ENCODE measurements at places on chromosomes 2 and 18.

- DNase-seq = no peak
Observed at GRCh38 chr2:149389506-149390167, 59.2 kb downstream of the LYPD6 start.

DNA sequence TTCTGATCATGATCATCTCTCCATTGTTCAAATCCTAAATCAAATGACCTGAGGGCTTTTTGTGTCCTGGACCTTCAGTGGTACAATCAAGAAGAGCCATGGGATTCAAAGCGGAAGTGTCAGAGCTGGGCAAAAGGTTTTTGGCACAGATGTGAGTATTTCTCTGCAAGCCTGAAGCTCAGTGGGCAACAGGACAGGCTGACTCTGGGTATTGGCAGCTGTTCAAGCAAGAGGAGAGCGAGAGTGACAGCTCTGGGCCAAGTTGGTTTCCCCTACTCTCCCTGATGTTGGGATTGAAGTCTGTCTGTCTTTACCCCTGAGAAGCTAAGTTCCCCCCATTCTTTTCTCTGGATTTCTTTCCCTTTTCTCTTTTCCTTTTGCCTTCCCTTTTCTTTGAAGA, 33.3 kb downstream of the DSEL start:
- DNase-seq = no peak

DNA sequence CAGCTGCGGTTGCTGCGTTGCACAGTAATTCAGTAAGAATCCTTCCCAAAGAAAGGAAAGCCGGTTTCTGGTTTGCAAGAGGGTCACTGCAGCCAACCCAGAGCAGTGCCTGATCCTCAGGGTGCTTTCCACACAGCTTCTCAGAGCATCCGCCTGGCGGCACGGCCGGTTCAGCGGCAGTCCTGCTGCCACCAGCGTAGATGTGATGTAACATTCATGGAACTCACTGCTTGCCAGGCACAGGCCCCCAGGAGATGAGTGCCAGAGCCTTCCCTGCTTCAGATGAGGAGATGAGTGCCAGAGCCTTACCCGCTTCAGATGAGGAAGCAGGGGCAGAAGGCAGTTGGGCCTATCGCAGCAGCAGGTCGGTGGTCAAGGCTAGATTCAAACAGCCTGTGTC, 230.2 kb downstream of the GBX2 start:
- DNase-seq = no peak

DNA sequence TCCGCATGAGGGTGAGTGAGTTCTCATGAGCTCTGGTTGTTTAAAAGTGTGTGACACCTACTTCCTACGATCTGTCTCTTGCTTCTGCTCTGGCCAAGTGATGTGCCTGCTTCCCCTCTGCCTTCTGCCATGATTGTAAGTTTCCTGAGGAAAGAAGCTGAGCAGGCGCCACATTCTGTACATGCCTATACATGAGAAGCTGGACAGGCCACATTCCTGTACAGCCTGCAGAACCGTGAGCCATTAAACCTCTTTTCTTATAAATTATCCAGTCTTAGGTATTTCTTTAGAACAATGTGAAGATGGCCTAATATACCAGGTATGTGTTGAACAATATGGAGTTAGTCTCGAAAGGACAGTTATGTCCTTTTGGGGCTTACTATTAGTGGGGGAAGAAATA, 281.0 kb downstream of the ALK start:
- DNase-seq = no peak

GRCh38 chr2:10284108-10284870, 18.4 kb upstream of the HPCAL1 start:
- no peak for DNase-seq

- DNase-seq = no peak
Observed at GRCh38 chr2:184879671-184880070, 281.3 kb downstream of the ZNF804A start.

DNA sequence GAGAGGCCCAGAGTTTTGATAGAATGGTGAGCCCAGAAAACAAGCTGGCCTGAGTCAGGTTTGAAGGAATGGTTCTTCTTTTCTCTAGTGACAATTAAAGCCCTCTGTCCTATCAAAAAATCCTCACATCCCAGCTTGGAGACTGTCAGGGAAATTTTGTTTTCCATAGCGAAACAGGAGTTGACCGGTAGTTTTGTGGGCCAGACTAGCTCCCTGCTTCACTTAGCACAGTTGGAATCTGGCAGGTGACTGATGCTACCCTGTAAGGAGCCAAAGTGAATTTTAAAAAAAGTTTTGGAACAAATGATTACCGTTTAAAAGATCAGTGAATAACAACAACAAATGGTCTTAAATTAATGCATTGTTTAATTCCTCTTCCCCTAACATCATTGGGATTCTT, 6.7 kb downstream of the NAB1 start:
- no peak for DNase-seq

DNA sequence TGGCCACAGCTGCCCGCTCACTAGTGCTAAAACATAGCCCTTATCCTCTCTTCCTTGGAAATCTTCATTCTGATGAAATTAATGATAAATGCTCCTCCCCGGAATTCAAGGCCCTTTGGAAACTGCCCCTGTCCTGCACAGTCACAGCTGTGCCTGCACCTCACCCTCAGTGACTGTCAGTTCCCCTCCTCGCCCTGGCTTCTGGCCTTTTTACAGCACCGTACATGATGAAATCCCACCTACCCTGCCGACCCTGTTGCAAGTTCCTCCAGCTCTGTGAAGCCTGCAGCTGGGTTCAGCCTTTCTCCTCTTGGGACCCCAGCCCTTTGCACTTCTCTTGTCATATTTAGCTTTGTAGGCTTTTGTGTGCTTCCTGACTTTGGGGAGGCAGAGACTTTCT, 48.4 kb downstream of the DCDC2C start:
- DNase-seq = no peak

- DNase-seq = no peak
Observed at GRCh38 chr18:60596928-60597327, 224.4 kb upstream of the MC4R start.

GRCh38 chr2:3324404-3325281, 53.0 kb downstream of the EIPR1 start:
- DNase-seq = no peak

DNA sequence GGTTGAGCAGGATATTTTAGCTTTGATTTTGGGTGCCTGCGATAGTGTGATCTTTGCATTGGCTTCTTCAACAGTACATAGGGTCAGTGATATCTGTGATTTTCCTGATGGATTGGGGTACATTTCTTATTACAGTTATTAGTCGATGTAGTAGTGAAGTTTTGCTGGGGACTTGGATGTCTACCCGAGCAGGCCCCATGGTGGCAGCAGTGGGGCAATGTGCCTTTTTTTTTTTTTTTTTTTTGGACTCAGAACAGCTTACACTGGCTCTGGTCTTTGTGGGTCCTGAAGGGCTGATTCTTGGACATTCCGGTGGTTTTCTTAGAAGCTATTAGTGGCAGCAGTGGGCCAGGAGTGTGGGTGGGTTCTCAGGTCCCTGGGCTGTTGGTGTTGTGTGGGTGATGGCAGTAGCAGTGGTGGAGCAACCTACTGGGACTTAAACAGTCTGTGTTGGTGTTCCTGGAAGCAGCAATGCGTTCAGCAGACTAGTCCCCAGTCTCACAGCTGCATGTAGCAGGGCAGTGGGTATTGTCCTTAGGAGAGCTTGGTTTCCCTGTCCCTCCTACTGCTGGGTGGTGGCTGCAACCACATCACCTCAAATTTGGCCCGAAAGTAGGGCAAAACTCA, 53.7 kb upstream of the SLC4A10 start:
- DNase-seq = no peak

DNA sequence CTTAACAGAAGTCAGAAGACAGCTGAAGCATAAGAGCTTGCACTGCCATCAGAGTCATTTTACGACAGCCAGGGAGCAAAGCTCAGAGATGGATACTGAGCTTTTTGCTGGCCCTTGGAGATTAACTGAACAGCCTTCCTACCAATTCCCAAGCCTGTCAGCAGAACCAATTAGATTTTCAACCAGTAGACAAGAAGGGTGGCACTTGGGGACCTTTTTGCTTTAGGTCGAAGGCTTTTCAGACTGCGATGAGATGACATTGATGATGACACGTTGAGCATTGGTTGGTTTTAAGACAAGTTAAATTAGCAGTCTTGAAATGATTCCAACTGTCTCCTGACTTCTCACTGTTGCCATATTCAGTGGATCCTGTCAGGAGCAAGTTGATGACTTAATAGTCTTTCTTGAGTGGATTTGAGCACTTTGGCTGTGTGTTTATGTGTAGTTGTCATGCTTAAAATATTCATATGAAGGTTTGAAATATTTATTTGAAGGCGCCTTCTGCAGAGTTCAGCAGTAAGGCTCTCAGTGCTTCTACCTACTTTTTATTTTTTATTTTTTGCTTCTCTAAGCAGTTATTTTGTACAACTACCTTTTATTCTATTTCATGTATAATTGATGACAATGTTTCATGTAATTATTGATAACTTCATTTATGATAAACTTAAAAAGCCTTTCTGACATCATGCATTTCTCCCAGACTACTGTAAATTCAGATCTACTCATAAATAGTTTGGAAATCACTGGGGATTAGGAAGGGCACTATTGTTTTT, 256.7 kb downstream of the CAMKMT start:
- no peak for DNase-seq

DNA sequence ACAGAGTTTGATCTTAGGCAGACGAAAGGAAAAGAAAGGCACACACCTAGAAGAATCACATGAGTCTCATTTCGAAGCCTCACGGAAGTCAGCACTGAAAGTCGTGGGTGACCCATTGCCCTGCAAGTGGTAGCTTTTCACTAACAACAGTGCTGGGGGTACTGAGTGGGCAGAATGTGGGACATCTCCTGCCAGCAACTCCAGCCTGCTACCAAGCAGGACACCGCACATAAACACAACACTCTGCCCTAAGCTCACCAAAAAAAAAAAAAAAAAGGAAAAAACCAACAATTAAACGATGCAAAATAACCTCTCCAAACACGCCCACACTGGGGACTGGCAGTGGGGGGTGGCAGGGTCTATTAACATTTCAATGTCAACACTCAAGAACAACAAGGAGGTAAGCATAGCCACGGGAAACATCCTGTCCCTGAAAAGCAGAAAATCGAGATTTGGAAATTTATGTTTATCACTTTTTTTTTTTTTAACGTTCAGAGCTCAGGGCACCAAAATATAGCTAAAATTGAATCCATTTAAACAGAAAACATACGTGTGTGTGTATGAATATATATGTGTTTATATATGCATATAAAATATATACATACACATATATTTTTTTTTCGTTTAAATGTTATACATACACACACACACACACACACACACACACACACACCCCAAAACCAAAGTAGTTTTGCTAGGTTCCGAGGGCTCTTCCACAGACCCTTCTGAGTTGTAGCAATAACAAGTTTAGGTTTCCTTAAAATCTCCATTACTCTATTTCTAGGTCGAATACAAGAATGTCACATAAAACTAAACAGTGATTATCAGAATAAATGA, 2.2 kb downstream of the INO80D start:
- DNase-seq = peak; percentile 22

GRCh38 chr2:203796248-203797010, 71.1 kb upstream of the CTLA4 start:
- DNase-seq = peak; percentile 92

DNA sequence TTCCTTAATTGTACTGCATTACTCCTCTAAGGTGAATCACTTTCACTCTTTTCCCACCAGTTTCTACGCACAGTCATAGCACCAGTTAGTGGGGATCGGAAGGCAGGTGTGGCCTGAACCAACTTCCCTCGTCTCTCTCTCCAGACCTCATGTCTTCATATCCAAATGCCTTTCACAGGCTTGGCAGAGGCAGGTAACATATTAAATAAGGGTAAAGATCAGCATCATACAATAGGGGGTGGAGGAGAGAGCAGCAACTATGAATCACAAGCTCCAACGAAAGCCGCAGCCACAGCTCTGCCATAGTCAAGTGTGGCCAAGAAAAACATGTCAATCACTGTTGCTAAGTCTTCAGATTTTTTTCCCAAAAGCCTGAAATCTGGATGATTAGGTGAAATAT, 40.3 kb downstream of the AP1S3 start:
- no peak for DNase-seq

GRCh38 chr2:37323176-37323780, 1.4 kb downstream of the PRKD3 start:
- DNase-seq = no peak

DNA sequence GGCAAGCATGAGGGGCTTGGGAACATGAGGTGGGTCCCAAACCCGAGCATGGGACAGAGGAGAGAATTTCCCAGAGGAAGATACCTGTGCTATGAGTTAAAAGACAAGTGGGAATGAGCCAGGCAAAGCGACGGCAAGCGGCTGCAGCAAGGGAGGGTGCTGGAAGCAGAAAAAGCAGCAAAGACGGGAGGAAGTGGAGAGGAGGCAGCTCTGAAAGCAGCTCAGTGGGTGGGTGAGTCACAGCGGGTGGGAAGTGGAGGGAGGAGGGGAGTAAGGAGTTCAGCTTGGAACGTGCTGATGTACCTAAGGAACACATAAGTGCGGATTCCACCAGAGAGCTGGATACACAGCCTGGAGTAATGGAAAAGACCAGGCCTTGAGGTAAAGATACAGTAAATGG, 41.4 kb downstream of the THUMPD2 start:
- DNase-seq = peak; percentile 48

DNA sequence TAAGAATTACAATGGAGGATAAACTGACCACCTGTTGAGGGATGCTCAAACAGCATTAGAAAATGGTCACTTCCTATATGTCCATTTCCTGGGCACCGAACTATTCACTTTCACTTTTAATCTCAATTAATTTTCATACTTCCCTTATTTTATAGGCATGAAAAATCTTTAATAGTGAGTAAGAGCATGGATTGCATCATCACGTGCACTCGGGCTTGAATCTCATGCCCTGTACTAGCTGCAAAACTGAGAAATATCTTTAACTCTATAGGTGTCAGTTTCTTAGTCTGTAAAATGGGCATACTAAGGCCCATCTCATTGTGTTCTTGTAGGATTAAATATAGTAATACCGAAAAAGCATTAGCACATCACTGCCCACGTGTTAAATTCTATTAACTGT, 183.9 kb upstream of the FIGN start:
- no peak for DNase-seq

DNA sequence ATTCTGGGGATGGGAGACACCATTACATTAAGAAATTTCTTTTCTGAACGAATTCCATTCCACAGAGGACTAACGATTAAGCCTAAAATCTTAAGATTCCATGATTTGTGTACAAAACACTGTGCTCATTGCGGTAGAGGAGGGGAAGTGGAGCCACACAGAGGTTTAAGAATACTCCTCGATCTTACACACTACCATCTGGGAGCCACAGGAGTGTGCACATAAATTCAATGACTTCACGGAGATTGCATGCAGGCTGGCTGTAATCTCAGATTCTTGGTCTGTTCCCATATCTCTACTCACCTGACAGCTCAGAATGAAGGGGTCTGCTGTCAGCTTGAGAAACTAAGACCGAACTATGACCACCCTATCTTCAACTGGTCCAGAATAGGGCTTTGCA, 762 bp downstream of the VPS4B start:
- DNase-seq = peak; percentile 39

Measured in inflammatory macrophage (primary cell).